ENCODE measurements at places on chromosomes 5 and 9. TPM values are rescaled to one million over a fixed set of nuclear protein-coding genes. Genes with fewer than 3 reads are reported as not detected.
A peak's percentile ranks its signal among the peaks of the same experiment; 100 is the strongest.

- DNase-seq: no peak
These were observed 34.5 kb upstream of the ACOT12 start for GRCh38 chr5:81428446-81428845.

- no peak for DNase-seq
These were observed 32.1 kb downstream of the RAPGEF1 start for GRCh38 chr9:131707733-131708157.

- no peak for DNase-seq
These were observed 16.5 kb upstream of the SPARC start for GRCh38 chr5:151703227-151703626.

GRCh38 chr5:143601357-143601756 is 197.9 kb upstream of the NR3C1 start:
- DNase-seq: no peak

DNA sequence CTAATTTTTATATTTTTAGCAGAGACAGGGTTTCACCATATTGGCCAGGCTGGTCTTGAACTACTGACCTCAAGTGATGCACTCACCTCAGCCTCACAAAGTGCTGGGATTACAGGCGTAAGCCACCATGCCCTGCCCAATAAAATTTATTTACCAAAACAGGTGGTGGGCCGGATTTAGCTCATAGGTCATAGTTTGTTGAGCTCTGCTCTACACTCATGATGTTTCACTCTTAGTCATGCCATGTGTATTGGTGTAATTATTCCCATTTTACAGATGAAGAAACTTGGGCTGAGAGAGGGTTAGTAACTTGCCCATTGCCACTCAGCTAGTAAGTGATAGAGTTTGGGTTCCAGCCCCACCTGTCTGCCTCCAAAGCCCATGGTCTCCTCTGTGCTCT is 93.1 kb upstream of the WWC1 start:
- DNase-seq: no peak

GRCh38 chr9:83554278-83554677 is 16.1 kb upstream of the FRMD3 start:
- no peak for DNase-seq

- DNase-seq: no peak
These were observed 207.7 kb downstream of the TTLL11 start for GRCh38 chr9:121885345-121885901.

GRCh38 chr5:115355767-115356381 is 59.4 kb upstream of the CCDC112 start:
- no peak for DNase-seq

DNA sequence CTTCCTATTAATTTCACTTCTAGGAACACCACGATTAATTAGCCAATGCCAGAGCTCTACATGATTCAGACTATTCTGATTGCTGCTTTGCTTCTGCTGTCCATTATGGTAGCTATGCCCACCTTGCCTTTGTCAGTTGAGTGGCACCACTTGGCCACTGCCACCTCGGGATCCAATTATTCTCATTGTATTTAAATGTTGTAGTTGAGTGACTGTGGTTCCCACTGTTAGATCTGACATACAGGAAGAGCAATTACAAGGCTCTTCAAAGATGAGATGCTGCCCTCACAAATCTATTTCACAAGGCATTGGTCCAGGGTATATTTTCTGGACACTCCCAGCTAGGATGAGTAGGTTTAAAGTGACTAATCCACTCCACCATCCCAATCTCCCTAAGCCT is 864.5 kb upstream of the EDIL3 start:
- no peak for DNase-seq

DNA sequence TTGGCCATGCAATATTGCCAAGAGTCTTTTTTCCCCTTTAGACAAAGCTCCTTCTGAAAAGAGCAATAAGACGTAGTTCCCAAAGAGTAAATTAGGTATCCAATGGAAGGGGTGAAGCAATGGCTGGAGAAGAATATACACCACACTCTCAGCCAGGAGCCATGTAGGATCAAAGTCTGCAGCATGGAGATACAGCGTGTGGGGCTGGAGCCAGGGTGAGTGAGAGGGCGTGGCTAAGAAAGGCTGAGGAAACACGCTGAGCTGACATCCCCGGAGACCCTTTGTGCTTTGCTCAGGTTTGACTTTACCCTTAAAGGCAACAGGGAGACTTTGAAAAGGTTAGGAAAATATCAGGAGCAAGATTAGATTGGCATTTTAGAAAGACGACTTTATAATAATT is 87.1 kb upstream of the ELL2 start:
- no peak for DNase-seq

- DNase-seq: no peak
These were observed 36.2 kb downstream of the SECISBP2 start for GRCh38 chr9:89354471-89354870.

DNA sequence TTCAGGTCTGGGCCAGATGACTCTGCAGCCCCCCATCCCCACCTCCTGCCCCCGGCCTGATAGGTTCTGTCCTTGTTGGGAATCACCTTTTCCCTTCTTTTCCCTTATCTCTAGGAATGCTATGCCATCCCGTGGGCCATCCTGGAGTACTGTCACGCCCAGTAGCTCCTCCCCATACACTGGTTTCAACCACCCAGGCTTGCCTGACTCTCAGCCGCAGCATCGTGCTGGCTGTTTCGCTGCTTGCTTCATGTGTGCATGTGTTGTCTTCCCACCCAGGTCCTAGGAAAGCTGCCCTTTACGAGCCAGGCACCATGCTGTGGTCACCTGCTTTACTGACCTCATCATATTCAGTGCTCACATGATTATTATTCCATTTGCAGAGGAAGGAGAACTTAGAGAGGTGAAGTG is 71.8 kb downstream of the ANGPTL2 start:
- DNase-seq: no peak

- no peak for DNase-seq
These were observed 565 bp downstream of the HTR1A start for GRCh38 chr5:63961598-63962161.

- no peak for DNase-seq
These were observed 4.6 kb downstream of the TEX53 start for GRCh38 chr9:114652776-114653555.

DNA sequence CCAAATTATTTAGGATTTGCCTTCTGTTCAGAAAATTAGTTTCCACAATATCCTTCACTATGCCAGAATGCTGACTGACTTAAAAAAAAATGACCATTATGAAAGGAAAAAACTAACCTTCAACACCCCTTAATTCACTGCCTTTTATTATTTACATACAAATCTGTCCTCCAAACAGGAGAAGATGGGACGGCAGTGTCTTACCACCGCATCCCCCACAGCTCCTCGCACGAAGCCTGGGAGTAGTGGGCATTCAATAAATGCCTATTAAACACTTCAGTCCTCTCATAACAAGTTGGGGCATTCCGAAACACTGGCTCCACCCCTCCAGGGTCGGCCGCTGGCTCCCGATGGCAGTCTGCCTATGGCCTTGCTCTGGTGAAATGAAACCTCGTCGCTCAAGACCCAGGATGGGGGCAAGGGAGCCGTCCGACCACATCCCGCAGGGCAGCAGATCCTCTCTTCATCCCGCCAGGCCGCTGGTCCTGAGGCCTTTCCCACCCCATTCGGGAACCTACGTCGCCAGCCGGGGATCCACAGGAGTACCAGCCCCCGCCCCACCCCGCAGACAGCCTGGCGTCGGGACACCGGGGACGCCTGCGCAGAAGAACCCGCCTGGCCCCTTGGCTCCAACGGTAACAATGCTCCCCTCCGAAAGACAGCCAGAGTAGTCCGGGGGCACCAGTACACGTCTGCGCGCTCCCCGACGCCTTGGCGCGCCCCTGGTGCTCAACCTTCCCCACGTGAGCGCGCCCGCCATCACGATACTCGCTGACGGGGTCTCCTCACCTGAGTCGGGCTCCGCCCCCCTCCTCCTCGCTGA is 613 bp downstream of the ZBTB5 start:
- peak; percentile 79 for DNase-seq

- DNase-seq: no peak
These were observed 38.5 kb upstream of the LCP2 start for GRCh38 chr5:170336065-170336464.

DNA sequence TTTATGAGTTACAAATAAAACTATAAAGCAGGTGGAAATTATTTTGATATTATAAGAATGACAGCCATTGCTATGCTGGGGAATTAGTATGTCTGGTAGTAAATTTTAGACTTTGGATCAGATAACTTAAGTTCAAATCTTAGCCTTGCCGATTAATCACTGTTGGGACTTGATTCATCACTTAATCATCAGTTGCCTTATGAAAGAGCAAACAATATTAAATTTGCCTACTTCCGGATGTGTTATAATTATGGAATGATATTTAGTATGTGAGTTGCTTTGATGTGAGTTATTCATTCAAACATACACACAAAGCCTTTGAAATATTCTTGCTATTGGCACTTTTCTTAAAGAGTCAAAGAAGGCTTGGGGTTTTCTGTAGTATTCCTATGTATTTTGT is 717.7 kb downstream of the BRINP1 start:
- DNase-seq: no peak

DNA sequence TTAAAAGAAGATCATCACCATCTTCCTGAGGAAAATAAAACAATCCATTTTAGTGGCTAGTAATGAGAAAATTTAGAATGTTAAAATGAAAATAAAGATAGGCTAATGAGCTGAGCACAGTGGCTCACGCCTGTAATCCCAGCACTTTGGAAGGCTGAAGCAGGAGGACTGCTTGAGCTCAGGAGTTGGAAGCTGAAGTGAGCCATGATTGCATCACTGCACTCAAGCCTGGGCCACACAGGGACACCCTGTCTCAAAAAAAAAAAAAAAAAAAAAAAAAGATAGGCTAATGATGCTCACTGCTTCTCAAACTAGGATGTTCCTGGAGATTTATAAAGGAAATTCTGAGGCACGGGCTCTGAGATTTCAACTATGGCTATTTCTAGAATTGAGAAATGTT is 50.3 kb downstream of the CPLANE1 start:
- no peak for DNase-seq

DNA sequence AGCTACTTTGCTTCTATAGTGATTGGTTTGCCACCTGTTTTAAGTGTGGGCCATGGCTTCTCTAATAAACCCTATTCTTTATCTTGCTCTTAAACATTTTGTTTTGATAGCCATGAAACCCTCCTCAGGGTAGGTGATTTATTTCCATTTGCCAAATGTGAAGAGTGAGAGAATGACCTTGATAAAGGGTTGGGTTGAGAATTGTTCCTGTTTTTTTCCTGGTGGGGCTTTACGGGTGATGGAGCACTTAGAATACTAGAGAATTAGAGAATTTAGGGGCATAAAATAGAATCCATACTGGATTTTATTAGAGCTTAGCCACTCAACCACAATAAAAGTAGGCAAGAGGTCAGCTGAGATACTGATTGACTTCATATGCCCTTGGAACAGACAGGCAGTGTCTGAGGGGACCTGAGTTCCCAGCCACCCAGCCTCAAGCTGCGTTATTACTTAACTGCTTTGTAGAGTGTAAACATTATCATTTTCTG is 68.9 kb downstream of the COMMD10 start:
- no peak for DNase-seq

- no peak for DNase-seq
These were observed 138.5 kb upstream of the S1PR3 start for GRCh38 chr9:88852794-88853193.

- no peak for DNase-seq
These were observed 24.6 kb downstream of the KDM4C start for GRCh38 chr9:6782345-6782744.

DNA sequence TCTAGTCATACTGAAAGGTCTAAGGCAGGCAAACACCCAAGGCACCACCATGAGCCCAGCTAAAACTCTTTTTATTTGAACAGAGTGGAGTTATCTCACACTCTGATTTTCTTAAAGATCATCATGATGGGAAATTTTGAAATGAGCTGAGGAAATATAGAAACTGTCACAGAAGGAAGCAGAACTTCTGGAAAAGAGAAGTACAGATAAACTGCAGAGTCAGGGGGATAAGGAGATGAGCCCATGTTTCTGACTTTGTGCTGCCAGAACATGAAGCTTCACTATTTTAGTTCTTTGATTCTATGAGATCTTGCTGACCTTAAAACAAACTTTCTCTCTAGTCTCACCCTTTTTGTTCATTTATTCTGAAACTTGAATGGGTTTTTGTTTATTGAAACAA is 406.5 kb upstream of the EDIL3 start:
- DNase-seq: no peak

DNA sequence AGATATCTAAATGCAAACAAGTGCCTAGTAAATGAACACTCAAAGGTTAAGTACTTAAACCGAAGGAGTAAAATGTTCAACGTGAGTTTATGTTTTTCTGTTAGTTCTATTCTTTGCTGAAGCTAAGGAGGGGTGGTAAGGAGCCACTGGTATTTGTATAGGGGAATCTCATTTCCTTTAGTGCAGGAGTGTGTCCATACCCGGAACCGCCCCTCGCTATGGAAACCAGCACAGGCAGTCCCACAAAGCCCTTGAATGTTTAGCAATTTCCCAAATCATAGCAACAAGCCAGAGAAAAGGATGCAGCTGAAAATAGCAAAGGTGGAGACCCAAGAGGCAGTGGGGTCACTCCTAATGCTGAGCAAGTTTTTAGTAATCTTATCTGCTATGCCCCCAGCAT is 78.8 kb upstream of the STK32A start:
- DNase-seq: no peak

GRCh38 chr5:149030838-149031397 is 31.9 kb downstream of the SH3TC2 start:
- DNase-seq: no peak

DNA sequence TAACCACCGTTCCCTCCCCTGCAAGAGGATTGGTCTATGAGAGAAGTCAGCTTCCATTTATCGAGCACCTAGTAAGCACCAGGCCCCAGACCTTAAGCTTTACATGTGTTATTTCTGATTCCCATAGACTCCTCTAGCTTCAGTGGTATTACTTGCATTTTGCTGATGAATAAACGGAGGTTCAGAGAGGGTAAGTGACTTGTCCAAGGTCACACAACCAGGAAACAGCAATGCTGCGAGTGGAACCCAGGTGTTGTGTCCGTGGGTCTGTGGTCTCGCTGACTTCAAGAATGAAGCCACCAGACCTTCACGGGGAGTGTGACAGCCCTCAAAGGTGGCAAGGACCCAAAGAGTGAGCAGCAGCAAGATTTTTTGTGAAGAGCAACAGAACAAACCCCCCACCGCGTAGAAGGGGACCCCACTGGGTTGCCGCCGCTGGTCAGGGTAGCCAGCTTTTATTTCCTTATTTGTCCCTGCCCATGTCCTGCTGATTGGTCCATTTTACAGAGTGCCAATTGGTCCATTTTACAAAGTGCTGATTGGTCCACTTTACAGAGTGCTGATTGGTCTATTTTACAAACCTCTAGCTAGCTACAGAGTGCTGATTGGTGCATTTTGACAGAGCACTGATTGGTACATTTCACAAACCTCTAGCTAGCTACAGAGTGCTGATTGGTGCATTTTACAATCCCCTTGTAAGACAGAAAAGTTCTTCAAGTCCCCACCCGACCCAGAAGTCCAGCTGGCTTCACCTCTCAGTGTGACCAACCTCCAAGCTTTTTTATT is 29.1 kb upstream of the KCNIP1 start:
- DNase-seq: no peak

The WDR70 gene
- total RNA-seq: 49.6 TPM

The CCL27 gene
- total RNA-seq: 0.31 TPM

The TAF11L14 gene
- not detected for total RNA-seq

The GFRA3 gene
- total RNA-seq: 0.16 TPM

The IL3 gene
- not detected for total RNA-seq

The TPD52L3 gene
- not detected for total RNA-seq

The POLK gene
- 56.5 TPM for total RNA-seq

The ANGPTL2 gene
- total RNA-seq: 2.7 TPM

The NAA35 gene
- total RNA-seq: 67.1 TPM

The CFAP90 gene
- 2.2 TPM for total RNA-seq

The IL9 gene
- not detected for total RNA-seq

The CDH10 gene
- 50.1 TPM for total RNA-seq

The RNF14 gene
- total RNA-seq: 72.1 TPM

The MAST4 gene
- 13.6 TPM for total RNA-seq

The AQP3 gene
- not detected for total RNA-seq

All from occipital lobe (tissue), 3 donors.